ENCODE measurements at places on chromosomes 6 and 20.

- no peak for DNase-seq
Observed at GRCh38 chr6:5814116-5814515, 192.6 kb downstream of the NRN1 start.

- peak; percentile 57 for DNase-seq
Observed at GRCh38 chr20:19583532-19584175, 174.4 kb upstream of the RIN2 start.

DNA sequence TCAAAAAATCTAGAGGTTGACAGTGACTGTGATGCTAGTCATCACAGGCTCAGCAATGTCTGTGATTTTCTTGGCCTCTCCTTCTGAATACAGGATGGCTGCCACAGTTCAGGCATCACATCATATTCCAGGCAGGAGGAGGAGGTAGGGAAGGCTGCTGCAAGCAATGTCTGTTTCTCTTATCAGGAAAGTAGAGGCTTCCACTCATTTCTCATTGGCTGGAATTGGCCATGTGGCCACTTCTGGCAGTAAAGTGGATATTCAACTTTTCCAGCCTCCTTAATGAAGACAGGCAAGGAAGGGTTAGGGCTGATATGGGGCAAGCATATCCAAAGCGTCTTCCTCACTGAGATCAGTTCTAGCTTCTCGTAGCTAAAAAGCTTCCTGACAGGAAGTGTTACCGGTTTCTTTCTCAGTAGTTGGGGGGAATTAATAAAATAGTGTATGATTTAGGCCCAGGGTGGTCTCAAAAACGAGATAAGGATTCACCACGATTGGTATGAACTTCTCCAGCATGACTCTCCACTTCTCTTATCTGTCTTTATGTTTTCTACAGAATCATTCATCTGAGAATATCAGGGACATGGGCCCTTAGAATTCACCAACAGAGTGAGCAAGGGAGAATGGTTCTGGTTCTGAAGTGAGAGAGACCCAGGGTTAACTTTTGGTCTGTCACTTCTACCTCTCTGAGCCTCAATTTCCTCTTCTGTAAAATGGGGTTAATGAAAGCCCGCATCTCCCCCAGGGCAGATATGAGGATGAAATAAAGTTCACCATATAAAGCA, 32.7 kb upstream of the PSMF1 start:
- no peak for DNase-seq

DNA sequence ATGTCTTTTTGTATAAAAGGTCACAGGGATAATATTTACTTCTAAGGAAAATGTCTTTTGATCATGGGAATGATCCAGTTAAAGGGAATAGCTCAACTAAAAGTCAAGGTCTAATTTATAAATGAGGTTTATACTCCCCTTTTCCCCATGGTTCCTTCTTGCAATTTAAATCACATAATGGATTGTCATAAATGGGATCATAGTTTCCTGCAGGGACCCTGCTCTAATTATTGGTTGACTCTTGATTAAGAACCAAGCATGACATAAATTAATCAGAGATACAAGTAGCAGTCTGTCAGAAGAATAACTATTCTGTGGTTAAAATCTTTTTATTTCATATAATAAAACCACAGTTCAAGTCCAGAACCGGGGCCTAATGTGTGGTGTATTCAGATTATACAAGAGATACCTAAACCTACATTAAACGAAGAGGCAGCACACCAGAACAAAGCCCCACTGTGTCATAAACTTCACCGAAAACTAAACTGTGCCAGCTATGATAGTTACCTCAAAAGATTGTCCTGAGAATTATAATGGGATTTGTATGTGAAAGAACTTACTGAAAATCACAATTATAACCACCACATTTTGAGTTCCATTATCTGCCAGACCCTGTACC, 43.0 kb upstream of the CD83 start:
- no peak for DNase-seq

- DNase-seq = no peak
Observed at GRCh38 chr20:37598575-37599342, 71.1 kb upstream of the BLCAP start.

DNA sequence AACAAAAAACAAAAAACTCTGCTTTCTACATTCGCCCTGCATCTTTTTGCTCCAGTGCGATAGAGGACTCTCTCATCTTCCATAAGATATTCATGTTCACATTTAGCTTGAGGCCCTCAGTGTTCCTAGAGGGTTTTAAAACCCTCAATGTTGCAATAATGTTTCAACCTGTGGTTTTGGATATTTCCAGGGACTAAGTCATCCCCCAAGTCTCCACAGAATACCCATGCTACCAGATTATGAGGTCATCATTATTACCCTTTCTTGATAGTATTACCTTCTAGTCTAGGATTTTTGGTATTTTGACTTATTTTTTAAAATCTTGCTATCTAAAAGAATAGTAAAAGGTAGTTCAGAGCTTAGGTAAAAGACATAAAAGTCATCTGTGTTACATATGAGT, 480.5 kb upstream of the ID4 start:
- DNase-seq = no peak

- peak; percentile 94 for DNase-seq
Observed at GRCh38 chr20:58650776-58651558, at the start of gene STX16. Gene STX16 (plus strand): TSS chr20:58651283. CDS start chr20:58652007, 724 bp downstream.

- no peak for DNase-seq
Observed at GRCh38 chr6:13445744-13446115, 41.7 kb downstream of the GFOD1 start.

- peak; percentile 11 for DNase-seq
Observed at GRCh38 chr20:51221791-51222408, 199.0 kb upstream of the KCNG1 start.

GRCh38 chr6:40349901-40350746, 237.0 kb downstream of the LRFN2 start:
- no peak for DNase-seq

- no peak for DNase-seq
Observed at GRCh38 chr6:7267466-7268091, 45.4 kb downstream of the SSR1 start.

GRCh38 chr6:5085648-5086293, 630 bp downstream of the PPP1R3G start:
- peak; percentile 10 for DNase-seq

GRCh38 chr20:22805219-22805618, 220.8 kb upstream of the FOXA2 start:
- no peak for DNase-seq

- DNase-seq = no peak
Observed at GRCh38 chr20:34072778-34073177, 39.3 kb downstream of the EIF2S2 start.

DNA sequence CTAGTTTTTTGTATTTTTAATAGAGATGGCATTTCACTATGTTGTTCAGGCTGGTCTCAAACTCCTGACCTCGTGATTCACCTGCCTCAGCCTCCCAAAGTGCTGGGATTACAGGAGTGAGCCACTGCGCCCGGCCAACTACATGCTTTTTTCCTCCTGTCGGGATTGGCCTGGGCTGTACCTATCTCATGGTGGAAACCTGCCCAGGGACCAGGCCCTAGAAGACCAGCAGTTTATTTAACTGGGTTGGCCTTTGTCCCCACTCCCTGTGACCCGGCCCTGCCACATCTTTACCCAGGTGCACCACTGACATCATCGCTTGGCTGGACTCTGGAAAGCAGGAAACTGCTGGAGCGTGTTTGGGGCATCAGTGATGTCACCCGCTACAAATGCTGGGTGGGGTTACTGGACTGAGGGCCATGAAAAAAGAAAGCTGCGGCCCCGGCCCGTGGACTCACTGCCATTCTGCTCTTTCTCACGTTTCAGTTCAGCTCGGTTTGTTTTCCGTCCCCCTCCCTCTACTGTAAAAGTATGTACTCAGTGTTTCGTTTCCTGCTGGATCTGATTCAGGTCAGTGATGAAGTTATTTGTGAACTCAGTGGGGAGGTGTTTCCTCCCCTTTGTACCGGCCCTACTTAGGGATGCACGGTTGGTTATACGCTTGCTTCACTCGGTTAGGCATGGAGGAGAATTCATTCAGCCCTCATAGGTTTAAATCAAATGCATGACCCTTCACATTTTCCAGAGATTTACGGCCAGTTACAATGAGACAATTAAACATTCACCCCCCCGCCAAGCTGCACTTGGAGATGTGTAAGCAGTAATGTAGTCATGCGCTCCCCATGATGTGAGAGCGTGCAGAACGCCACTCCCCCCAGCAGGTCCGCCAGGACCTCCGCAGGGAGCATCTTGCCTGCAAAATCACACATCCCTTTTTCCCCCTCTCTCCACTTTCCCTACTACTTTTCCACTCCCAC, 179.3 kb downstream of the MTHFD1L start:
- DNase-seq = no peak

DNA sequence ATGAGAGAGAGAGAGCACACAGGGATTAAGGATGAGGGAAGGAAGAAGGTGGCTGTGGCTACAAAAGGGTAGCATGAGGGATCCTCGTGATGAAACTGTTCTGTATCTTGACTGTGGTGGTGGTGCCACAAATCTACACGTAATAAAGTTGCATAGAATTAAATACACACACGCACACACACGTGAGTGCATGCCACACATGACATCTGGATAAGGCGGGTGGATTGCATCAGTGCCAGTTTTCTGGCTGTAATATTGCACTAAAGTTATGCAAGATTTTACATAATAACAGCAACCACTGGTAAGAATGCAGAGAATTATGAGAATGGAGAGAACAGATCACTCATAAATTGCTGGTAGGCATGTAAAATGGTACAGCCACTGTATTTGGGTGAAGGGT, 16.9 kb upstream of the STK35 start:
- DNase-seq = no peak

DNA sequence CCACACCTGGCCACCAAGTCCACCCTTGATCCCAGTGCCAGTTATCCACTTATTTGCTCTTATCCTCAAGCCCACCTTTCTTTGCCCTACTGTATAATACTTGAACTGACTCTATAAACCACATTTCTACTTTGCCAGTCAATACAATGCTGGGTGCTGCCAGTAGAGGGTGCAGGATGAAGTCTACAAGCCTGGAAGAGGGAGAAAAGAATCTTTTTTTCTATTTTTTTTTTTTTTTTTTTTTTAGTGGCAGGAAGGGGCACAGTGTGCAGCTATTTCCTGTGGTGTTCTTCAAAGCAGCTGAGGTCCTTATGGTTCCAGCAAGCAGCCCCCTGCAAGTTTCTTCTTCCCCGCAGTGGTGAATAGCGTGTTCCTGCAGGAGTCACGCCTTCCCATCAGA, 22.2 kb upstream of the GABRR1 start:
- peak; percentile 34 for DNase-seq

GRCh38 chr6:44662461-44663121, 275.1 kb downstream of the CDC5L start:
- DNase-seq = no peak

GRCh38 chr20:61092251-61092650, 159.8 kb upstream of the CDH4 start:
- no peak for DNase-seq

GRCh38 chr6:20817806-20818320, 283.6 kb downstream of the CDKAL1 start:
- DNase-seq = no peak

- no peak for DNase-seq
Observed at GRCh38 chr6:145137425-145137824, 597.9 kb downstream of the EPM2A start.

GRCh38 chr6:142406131-142406530, 104.3 kb downstream of the ADGRG6 start:
- no peak for DNase-seq

GRCh38 chr20:19802492-19803158, 44.6 kb downstream of the RIN2 start:
- no peak for DNase-seq

DNA sequence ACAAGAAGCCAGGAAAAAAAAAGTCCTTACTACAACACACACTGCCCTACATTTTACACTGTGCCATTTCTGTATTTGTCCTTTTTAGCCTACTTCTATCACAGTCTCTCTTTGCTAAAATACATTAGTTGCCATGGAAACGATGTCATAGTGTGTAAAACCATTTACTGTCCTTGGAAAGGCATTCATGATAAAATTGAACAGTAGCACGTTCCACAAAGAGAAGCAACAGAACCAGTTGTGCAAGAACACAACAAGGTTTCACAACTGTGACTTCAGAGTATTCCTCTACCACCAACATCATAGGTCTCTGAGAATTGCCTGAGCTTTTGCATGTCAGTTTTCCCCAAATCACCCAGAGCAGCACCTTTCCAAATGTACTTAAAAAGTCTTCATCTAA, 20.5 kb downstream of the FYN start:
- DNase-seq = no peak

DNA sequence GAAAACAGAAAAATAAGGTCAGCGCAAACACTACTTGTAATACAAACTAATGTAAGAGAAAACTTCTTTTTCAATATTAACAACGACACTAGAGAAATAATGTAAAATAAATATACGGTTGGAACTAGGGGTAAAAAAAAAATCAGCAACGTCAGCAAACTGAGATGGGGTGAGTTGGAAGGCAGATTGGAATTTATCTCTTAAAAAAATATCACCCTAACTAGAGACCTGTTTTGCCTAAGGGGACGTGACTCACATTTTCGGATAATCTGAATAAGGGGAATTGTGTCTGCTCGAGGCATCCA, 705 bp upstream of the UTRN start:
- no peak for DNase-seq

DNA sequence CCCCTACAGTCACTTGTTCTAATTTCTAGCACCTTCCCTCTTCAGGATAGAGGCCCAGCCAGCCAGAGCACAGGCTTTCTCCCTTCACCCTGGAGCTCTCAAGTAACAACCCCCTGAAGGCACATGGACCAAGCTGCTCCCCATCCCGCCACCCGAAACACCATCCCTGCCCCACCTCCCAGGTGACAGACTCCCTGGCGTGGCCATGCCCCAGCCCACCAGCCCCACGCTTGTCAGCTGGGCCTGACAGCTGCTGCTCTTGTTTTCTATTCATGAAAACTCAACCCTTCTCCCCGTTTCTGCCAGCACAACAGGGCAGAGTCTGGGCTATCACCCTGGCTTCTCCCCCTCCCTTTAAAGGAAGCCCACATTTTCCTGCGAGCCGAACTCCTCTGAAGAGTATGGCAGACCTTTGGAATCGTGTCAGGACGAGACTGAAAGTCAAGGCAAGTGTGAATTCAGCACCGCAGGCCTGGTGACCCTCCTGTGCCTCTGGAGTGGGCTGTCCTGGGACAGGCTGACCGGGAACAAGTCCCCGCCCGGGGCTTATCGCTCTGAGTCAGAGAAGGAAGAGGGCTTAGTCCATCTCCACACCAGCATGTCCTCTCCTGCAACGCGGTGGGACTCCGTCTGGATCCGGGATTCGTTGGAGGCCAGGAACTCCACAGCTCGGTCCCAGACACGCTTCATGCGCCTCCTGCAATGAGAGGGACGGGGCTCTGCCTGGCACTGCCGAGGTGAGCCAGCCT, 16.7 kb downstream of the LEMD2 start:
- no peak for DNase-seq

- DNase-seq = peak; percentile 61
Observed at GRCh38 chr20:37991157-37991866, 41.9 kb downstream of the TTI1 start.

DNA sequence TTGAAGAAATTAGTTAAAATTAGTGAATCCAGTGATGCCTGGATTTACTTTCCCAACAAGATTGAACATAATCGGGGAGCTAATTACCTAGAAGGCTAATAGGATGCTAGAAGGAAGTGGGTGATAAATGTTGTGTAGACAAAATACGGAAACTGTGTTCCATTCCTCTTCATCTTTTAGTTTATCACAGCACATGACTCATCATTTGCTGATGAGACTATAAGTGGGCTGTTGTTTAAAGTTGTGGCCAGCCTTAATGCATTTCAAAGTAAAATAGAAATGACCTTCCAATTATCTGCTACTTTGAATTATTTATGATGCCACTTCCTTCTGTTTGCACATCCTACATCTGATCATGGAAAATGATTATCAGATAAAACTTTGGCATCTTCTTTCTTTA, 43.4 kb downstream of the OGFRL1 start:
- no peak for DNase-seq
